ENCODE measurements at places on chromosomes 5 and 9.

GRCh38 chr9:7375013-7375511 lies 424.5 kb downstream of the DMAC1 start:
- DNase-seq, result no peak

GRCh38 chr9:88143957-88144625 lies 5.8 kb upstream of the SPATA31C2 start:
- DNase-seq, result no peak

DNA sequence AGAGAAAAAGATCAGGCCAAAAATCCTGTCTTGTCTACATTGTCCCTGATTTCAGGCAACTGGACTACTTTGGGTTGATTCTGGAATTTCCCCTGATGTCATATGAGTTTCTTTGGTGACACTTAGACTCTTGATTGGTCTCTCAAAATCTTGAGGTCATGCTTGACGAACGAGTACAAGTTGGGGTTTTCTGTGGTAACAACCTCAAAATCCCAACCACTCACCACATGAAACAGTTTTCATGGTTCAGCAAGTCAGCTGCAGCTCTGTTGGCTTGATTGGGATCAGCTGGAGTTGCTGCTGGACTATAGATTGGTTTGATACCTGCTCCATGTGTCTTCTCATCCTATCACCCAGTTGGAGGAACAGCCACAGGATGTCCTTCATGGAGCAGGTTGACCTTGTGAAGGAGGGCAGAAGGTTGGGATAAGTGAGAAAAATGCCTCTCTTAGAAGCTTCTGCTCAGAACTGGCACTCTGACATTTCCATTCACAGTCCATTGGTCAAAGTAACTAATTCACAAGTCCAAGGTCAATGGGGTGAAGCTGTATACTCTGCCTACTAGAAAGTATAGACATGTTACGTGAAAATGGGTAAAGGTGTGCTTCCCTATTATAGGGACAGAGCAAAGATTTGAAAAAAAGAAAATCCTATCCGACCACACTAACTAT lies 284.5 kb downstream of the SH3GL2 start:
- no peak for DNase-seq

- no peak for DNase-seq
Observed at GRCh38 chr5:169160405-169160901, 140.5 kb downstream of the SLIT3 start.

DNA sequence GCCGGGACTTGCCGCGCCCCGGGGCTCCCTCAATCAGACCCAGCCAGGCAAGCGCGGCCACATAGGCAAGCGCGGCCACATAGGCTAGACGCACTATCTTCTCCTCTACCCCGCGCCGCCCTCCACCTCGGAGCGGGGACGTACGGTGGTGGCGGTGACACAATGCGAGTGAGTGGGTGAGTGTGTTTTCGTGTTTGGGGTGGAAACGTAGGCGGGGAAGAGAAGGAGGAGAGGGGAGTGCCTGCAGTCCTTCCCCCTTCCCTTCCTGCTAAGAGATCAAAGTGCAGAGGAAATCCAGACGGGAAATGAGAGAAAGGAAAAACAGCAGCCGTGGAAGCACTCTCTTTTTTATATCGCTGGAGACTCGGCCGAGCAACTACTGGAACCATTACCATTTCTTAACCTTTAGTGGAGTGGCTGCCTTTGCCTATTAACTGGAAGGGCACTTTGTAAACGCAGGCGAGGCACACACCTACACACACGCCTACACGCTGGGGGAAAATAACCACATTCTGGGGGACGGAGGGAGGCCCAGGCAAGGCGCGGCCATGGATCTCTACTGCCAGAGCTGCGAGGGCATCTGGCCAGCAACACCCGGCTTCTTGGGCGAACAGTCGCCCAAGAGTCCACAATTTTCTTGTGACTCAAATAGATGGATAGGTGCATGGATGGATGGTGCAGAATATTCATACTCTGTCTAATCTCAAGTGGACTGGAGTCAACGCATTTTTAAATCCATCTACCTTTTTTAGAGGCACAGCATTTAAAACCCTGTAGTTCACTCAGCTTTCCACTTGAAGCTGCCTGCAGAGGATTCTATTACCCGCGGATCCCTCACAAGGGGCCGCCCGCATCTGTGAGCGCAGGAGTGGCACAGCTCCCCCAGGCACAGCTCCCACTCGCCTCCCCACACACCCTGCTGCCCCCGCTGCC lies 2.1 kb downstream of the EDIL3 start:
- DNase-seq, result no peak

DNA sequence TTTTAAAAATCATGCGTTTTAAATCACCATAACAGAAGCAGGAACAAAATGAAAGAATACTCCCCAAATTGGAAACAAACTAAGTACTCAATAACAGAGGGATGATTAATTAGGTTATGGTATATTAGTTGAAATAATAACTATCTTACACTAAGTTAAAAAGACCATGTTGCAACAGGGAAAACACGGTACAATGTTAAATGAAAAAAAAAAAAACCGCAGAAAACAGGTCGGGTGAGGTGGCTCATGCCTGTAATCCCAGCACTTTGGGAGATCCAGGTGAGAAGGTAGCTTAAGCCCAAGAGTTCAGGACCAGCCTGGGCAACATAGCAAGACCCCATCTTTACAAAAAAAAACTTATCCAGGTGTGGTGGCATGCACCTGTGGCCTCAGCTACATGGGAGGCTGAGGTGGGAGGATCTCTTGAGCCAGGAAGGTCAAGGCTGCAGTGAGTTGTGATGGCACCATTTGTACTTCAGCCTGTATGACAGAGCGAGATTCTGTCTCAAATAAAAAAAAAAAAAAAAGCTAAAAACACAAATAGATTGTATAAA lies 2.4 kb upstream of the PTPN3 start:
- no peak for DNase-seq

DNA sequence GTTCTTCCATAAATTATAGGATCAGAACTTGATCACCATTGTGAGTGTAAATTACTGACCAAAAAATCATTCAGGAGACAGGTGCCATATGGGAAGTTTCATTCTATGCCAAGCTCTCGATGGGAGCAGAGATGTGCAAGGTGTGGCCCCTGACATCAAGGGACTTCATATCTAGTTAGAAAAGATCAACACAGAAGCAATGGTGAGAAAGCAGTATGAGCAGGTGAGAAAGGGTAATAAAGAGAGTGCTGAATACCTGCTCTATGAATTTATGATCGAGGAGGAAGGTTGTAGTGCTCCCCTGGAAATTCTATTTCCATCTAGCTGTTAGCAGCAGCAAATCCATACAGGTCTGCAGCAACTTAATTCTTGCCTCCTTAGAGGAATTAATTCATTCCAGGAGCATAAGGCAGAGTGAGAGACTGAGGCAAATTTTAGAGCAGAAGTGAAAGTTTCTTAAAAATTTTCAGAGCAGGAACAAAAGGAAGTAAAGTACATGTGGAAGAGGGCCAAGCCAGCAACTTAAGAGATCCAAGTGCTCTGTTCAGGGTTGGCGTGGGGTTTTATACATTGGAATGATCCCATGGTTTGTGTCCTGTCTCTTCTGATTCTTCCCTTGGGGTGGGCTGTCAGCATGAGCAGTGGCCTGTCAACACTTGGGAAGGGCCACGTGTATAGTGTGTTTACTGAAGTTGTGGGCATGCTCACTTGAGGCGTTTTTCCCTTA lies 181.8 kb downstream of the SAXO1 start:
- DNase-seq, result no peak

DNA sequence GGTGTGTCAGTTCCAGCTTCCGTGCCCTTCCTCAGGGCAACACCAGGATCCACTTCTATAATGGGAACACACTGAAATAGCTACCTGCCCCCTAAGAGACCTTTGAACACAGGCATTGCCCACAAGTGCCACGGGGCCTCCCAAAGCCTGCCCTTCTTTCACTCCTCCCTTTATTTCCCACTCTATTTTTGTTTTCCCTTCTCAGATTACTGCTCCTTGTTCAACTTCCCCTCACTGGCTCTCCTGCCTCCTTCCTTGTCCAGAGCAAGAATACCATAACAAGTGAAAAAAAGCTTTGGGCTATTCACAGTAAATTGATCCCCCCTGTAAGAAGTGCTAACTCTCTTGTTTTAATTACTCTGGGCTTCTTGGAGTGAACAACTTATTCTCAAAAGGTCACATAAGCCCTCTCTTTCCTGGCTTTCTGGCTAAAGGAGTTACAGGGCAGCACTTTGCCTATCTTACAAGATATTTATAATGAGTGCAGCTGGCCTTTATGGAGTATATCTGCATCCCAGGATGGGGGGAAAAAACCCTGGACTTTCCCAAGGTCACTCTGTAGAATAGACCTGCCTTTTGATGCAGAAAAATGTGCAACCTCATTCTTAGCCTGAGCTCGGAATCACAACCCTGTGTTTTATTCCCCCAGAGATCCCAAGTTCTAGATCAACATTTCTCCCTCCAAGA lies 11.3 kb downstream of the CTXN3 start:
- DNase-seq, result no peak

GRCh38 chr9:70392189-70392588 lies 22.3 kb downstream of the KLF9 start:
- DNase-seq, result no peak

DNA sequence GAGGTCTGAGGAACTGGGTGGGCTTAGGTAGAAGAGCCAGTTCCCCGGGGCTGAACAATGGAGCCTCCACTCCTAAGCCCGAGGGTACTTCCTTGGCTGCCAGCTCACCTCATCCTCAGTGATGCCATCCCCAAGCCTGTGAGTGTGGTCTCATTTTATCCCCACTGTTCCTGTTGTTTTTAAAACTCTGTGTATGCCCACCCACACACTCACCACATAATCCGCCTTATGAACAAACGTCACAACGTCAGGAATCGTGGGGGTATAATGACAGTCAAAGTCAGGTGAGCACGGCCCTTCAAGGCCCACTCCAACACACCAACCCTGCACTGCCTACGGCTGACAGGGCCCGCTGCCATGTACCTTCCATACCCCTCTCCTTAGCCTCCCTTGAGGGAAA lies 61.1 kb downstream of the PTCH1 start:
- no peak for DNase-seq

GRCh38 chr5:157088342-157088990 lies 20.4 kb downstream of the HAVCR2 start:
- no peak for DNase-seq

DNA sequence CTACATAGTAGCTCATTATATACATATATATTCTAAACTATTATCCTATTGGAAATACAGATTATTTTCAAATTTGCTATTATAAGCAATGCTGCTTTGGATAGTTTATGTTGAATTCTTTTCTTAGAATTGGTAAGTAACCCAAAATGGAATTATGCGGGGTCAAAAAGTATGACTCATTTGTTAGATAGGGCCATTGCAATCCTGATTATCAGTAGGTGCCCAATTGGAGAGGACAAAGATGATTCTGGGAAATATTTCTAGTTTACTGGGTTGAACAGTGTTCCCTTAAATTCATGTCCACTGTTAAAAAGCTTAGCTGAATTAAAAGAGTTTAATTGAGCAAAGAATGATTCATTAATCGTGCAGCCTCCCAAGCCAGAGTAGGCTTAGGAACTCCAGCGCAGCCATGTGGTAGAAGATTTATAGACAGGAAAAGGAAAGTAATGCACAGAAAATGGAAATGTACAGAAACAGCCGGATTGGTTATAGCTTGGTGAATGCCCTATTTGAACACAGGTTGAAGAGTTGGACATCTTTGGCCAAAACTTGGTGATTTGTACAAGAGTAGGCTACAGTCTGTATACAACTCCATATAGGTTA lies 81.8 kb downstream of the GDNF start:
- DNase-seq, result no peak

- DNase-seq, result peak; percentile 47
Observed at GRCh38 chr9:98795970-98796363, 388 bp downstream of the ANKS6 start.

DNA sequence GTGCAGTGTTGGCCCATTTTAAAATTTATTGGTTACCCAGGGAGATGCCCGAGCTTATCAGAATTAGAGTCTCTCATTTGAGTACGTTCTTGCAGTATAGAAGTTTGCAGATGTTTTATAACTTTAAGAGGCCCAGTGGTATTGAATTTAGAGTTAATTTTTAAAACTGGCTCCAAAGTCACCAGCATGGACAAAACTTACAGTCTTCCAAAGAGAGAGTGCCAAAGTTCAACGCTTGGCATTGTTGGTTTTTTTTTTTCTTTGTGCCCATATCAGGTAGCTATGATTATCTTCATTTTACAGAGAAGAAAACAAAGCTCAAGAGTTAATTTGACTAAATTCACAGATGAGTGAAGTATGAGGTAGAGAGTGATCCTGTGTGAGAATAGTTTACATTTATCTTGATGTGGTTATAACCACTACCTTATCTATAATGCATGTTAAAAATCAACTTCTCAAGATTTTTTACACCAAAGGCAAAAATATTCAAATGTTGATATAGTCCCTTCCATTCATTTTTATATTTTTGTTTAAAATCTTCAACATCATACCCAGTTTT lies 273.7 kb upstream of the DMRT1 start:
- no peak for DNase-seq

DNA sequence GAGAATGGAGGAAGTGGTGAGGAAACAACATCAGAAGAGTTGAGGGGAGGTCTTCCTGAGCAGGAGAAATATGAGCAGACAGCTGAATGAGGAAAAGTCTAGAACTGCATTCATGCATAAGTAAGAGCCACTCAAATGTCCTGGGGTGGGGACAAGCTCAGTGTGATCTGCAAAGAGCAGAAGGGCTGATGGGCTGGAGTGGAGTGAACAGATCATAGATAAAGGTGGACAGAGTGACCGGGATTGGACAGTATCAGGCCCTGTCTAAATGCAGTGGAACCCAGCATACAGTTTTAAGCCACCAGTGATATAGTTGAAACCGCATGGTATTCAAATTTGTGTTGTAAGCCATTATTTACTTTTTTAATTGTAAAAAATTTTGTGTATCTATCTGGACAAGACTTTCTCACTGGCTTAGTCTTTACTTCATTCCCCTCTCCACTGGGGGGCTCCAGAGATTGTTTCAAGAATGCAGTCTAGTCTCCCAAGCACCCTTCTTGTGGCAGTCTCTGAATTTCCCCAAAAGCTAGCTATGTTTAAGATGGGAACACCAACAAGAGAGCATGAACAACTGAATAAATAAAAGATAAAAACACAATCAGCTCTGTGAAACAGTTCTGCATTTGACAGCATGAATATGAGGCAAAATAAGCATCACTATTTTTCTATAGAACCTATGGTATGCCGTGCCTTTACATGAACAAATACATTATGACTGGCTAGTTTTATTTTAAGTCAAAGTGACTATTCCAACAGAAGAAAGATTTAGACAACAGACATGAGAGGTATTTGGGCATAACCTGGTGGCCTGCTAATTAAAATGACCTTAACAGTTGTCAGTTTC lies 10.7 kb upstream of the STK32A start:
- no peak for DNase-seq

DNA sequence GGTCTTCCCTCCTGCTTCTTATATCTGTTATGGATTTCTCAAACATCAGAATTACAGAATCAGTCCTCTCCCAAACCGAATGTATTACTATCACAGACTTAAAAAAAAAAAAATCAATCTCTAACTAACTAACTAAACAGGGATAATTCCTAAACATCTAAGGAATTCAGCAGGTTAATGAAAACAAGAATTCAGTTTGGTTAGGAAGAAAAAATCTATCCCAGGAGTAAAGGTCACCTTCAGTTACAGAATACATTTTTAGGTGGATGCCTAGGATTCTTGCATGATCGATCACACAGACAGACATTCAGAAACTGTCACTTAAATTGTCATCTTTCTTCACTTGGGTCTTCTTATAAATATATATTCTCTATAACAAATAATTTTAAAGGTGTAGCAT lies 11.5 kb downstream of the PTAR1 start:
- DNase-seq, result no peak
